ENCODE measurements at places on chromosomes 7 and 10.

DNA sequence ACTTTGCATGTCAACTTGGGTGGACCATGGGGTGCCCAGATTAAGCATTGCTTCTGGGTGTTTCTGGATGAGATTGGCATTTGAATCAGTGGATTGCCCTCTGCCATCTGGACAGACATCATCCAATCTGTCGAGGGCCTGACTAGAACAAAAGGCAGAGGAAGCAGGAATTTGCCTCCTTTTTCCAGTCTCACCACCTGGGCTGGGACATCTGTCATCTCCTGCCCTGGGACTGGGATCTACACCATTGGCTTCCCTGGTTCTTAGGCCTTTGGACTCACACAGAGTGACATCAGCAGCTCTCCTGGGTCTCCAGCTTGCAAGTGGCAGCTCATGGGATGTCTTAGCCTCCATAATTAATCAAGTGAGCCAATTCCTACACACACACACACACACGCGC is 10.3 kb downstream of the SLC13A4 start:
- no peak for DNase-seq

DNA sequence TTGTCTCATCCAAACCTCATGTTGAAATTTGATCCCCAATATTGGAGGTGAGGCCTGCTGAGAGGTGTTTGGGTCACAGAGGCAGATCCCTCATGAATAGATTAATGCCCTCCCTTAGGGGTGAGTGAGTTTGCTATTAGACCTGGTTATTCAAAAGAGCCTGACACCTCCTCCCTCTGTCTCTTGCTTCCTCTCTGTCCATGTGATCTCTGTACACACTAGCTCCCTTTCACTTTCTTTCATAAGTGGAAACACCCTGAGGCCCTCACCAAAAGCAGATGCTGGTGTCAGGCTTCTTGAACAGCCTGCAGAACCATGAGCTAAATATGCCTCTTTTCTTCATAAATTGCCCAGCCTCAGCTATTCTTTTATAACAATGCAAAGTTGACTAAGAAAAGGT is 447.1 kb downstream of the MDFIC start:
- no peak for DNase-seq

DNA sequence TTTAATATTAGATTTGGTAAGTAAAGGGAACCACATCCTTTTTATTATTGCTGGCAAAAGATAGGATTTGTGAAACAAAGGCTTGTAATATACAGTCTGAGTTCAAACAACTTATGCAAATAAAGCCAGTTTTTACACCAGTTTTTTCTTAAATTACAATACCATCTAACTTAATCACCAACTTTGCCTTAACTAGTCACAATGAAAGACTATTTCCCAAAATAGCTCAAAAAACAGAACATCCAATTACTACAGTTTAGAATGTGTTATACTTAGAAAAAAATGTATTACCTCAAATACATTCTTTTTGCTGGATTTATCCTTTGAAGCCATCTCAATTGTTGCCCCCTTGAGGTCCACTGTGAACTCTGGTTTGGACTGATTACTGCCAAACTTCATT is 108.5 kb downstream of the ARHGAP12 start:
- no peak for DNase-seq

GRCh38 chr7:41928166-41928565 is 225.3 kb upstream of the INHBA start:
- DNase-seq: no peak

GRCh38 chr7:158446281-158446680 is 141.3 kb downstream of the PTPRN2 start:
- DNase-seq: no peak

DNA sequence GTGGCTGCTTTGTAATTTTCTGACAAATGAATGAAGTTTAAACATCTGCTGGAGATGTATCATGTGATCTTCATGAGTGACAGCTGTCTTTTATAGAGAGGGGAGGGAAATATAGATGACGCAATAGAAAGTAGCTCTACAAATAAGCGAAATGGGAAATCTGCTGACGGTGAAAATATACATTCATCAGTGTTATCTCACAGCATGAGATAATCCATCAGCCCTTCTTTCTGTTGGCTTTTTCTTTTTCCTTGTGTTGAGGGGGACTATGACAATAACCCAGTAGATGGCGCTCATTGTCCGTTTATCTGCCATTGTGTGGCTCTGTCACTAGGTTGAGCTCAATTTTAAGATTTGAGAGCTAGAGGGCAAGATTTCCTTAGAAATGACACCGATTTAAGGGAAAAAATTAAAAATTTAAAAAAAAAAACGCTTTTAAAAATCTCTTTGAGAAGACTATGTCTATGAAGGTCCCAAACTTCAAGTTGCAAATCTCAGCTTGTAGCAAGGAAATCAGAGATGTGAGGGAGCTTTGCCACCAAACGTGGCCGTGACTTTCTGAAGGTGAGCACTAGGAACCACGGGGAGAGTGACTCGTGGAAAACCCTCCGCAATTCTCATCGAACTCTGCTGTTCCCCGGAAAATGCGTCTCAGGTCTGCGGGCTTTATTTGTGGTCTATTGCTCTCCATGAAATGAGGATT is 114.6 kb upstream of the SFMBT2 start:
- DNase-seq: peak; percentile 5

- DNase-seq: no peak
These were observed 45.9 kb upstream of the GNAI1 start for GRCh38 chr7:80088705-80089104.

- DNase-seq: no peak
These were observed 96.1 kb downstream of the SH3PXD2A start for GRCh38 chr10:103759100-103759781.

GRCh38 chr10:99964791-99965190 is 45.0 kb downstream of the DNMBP start:
- DNase-seq: no peak

GRCh38 chr10:5519054-5519453 is 5.7 kb upstream of the CALML3 start:
- DNase-seq: no peak

- no peak for DNase-seq
These were observed 2.7 kb upstream of the IQUB start for GRCh38 chr7:123537026-123537642.

DNA sequence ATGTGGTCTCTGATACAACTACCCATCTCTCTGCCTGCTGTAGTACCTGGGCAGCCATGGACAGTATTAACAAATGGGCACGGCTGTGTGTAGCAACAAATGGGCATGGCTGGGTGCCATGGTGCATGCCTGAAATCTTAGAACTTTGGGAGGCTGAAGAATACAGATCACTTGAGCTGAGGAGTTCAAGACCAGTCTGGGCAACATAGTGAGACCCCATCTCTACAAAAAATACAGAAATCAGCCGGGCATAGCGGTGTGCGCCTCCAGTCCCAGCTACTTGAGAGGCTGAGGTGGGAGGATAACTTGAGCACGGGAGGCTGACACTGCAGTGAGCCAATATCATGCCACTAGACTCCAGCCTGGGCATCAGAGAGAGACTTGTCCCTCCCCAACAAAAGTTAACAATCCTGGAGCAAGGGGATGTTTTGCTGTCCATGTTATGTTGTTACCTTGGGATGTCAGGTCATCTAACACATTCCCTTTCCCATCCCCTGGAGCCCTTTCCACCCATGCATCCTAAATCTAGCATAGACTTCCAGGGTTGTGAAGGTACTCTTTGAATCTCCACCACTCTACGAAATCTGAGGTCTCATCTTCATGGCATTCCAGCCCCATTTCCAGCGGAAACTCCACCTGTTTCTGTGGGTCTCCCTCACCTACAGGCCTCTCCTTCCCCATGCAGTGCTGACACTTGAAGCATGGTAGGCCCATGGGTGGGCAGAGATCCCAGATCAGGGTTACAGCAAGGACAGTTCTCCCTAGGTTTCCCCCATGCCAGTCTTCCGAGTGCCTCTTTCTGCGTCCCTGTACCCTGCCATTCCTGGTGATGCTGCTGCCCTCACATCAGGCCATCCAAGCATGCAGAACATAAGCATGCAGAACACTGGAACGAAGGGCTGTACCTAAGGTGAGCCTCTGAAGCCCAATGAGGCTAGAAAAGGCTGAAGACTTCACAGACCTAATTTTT is 13.1 kb downstream of the FXYD4 start:
- DNase-seq: no peak

DNA sequence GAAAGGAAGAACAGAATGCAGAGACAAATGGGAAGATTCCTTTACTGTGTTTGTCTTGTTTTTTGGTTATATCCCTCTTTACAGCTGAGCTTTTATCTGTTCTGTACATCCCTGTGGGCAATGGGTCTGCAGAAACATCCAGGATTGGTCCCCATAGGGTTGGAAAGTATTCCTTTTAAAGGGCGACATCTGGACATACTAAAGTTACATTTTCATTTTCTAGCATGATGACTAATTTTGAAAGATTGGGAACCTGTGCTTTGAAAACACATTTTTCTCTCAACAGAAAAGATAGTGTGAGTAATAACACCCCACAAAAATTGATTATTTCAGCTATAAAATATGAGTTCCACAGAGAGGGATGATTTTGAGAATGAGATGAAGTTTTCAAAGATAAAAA is 435.8 kb downstream of the GPAM start:
- DNase-seq: no peak

DNA sequence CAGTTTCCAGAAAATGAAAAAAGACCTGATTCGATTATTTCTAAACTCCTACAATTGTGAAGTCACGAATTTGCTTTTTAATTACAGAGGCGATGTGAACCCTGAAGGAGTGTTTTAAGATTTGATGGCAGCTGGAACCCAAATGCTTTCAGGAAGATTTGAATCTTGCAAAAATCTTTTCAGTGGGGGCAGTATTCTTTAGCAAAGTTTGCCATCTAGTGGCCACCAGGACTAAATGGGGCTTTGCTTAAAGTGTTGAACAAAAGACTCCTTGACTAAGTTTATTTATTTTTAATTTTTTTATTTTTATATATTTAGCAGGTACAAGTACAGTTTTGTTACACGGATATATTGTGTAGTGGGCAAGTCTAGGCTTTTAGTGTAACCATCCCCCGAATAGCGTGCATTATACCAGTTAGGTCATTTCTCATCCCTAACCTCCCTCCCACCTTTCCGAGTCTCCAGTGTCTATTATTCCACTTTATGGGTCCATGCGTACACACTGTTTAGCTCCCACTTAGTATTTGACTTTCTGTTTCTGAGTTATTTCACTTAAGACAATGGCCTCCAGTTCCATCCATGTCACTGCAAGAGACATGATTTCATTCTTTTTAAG is 98.8 kb downstream of the CACNB2 start:
- no peak for DNase-seq

DNA sequence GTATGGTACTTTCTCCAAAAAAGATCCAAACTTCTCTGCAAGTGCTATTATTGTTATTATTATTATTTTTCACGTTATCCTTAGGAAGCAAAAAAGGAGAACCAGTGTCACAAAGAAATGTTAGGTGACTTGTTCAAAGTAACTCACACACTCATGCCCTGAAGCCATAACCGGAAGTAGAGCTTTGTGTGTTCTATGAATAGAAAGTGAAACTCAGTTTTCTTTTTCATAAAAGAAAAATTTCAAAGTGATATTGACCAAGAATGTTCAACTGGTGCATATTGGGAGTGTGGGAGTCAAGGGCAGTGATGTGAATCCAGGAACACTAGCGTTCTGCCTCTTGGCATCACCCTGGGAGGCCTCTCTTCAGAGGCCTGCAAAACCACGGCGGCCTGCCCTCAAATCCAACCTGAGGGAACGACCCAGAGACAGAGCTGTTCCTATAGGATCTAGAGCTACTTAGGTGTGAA is 106.1 kb downstream of the PRKCQ start:
- DNase-seq: no peak

GRCh38 chr10:48599830-48600134 is 5.1 kb downstream of the ARHGAP22 start:
- DNase-seq: no peak

- no peak for DNase-seq
These were observed 669.1 kb downstream of the KCNMA1 start for GRCh38 chr10:76968483-76968882.

- DNase-seq: peak; percentile 39
These were observed 167.2 kb downstream of the RAMP3 start for GRCh38 chr7:45324683-45325237.

DNA sequence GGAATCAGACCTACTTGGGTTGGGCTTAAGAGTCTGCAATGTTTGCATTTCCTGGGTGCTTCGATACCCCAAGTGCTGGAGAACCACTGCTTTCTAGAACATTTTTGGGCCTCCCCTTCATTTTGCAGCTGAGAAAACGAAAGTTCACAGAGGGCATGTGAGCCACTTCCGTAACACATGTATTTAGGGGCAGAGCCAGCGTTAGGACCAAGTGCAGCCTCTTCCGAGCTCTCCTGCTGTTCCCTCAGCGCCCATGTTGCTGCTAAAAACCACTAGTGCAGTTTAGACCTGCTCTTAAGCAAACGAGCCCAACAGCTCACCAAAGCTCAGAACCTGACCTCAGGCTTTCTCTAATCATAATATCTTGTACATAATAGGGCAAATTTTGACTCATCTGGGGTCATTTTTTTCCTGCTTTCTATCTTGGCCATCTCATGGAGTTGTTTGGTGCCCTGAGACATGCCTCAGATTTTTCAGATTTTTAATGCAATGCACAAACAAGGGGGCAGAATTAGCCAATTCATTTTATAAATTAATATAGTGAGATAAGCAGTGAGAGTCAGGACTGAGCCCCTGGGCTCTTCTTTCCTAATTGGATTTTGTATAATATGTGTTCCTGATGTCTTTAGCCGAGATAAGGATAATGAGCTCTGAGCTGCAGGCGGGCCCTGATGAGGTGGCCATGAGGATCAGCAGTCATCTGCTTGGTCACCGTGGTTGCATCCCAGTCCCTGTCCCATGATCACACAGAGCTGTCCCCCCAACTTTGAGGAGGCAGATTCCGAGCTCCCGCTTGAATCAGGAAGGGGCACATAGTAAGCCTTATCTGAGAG is 12.9 kb downstream of the BAG3 start:
- DNase-seq: no peak

DNA sequence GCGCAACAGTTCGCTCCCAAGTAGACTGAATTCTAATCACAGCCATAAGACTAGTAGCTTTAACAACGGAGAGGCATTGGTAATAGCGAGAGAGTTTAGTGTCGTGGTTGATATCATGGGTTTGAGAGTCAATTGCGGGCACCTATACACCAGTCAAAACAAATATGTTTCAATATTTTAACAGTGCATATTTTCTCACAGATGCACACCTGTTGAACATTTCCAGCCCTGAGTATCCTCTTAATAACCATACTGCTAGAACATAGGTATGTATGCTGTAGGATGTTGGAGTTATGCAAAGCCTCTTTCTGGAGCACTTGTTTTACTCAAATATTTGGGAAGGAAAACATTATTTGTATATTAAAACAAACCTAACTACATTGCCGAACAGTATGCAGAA is 92.9 kb downstream of the FAM107B start:
- DNase-seq: no peak

- DNase-seq: no peak
These were observed 290.2 kb upstream of the CDC14C start for GRCh38 chr7:48634116-48634632.

DNA sequence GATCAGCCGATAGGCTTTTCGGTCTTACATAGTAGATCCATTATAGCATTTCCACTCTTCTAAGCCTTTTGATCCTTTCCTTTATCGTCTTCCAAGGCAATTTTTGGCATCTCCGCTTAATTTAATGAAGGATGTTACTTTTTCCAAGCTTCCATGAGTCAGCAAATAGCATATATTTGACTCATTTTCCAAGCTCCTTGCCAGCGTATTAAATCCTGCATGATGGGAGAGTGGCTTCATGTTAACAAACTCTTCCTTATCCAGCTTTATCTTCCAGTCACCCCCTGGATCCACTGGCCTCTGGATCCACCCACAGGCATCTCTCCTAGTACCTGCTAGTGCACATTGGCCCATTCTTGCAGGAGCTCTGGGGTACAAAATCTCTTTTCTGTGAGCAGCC is 13.0 kb downstream of the OR9A2 start:
- no peak for DNase-seq

Measured in NCI-H1105 (cell line).